ENCODE measurements at places on chromosomes 13 and 19.

GRCh38 chr13:40876020-40876738 lies 86.8 kb downstream of the SLC25A15 start:
- no peak for DNase-seq

GRCh38 chr19:8478598-8478997 lies 23.8 kb downstream of the PRAM1 start:
- no peak for DNase-seq

DNA sequence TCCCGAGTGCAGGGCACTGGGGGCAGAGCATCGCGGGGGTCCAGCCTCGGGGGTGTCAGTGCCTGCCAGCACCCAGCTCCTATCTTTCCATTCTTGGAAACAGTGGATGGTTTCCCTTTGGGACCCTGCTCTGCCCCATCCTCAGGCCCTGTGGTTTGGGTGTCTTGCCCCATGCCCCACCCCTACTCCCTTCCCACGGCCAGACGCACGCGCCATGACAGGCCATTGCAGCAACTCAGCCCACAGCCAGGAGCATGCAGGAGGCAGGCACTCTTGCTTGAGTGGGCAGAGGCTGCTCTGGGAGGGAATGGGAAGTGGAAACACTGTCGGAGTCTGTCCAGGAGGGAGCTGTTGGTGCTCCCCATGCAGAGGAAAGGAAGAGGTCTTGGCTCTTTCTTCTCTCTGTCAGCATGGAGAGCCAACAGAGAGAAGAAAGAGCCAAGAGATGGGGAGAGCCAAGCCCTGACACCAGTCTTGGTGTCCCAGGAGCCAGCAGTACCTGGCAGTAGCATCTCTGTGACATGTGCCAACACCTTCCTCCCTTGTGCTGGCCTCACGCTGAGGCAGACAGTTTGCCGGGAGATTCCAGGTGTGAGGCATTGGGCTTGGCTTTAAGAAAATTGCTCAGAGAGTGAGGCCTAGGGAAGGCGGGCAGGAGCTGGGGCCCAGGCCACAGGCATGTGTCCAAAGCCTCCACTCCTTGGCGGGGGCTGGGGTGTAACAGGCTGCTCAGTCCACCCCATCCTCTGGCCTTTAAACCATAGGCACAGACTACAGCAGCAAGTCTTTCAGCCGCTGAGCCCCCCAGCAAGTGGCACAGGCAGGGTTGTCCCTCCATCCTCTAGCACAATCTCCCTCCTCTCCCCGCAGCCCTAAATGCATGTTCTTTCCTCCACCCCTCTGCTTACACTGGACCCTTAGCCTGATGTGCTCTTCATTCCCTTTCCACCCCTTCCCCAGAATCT lies 86.7 kb upstream of the UQCRFS1 start:
- DNase-seq = no peak

GRCh38 chr13:54573186-54573585 lies 1544.6 kb downstream of the OLFM4 start:
- DNase-seq = no peak

Data from NB4 (cell line).